Activated CD4-positive, alpha-beta memory T cell treated with anti-CD3 and anti-CD28 coated beads for 36 hours (primary cell): ENCODE measurements at places on chromosomes 4 and X.

DNA sequence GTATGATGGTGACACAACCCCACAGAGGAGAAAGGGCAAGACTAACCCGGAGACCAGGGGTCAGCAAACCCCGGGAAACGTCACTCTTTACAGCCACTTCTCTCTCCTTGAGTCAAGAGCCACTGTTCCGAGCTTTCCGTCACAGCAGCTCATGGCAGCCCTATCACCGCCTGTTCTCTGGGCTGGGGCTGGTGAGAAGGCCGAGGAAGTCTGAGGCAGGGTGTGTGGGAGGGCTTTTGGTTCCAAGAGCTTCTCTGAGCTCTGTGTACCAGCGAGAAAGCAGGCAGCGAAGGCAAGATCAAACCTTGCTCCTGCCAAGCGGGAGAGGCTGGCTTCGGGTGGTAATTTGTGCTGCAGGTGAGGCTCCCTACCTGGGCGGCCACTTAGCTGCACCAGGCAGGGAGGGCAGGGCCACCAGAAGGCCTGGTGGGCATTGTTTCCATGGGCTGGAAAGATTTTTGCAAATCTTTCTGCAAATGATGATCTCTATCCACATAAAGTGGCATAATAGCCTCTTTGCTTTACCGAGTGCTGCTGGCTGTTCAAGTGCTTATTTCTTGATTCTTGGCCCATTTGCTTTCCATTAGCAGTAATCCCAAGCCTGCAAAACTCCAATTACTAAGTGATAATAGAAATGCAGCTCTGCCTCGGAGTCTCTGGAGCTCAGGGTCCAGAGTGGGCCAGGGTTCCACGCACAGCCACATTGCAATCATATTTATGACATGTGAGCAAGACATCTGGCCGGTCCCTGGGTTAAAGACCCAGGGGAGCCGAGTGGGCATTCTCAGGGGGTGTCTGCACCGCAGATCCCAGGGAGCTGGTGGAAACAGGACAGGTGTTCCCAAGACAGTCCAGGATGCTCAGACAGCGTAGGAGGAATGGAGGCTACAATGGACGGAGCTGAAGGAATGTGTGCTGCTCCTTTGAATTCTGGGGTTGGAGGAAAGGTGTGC, 41.5 kb downstream of the DCTD start:
- DNase-seq, result no peak
- H3K27me3 ChIP-seq, result no peaks in the 10 kb centered on the region
- no peak overlapping the region for H3K27ac ChIP-seq
- H3K4me1 ChIP-seq, result no peaks in the 10 kb centered on the region

DNA sequence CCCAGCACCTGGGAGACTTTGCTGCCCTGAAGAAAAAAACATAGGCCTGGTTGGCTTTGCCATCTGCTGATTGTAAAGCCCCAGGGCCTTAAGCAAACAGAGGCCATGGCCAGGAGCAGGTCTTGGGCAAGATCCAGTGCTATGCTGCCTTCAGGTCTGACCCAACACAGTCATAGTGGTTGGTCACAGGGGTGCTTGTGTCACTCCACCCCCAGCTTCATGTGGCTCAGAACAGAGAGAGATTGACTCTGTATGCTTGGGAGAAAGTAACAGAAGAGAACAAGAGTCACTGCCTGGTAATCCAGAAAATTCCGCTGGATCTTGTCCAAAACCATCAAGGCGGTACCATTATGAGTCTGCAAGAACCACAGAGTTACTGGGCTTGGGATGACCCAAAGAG, 24.4 kb upstream of the SMARCA5 start:
- H3K4me1 ChIP-seq, result no peaks in the 10 kb centered on the region
- no peak overlapping the region for H3K4me3 ChIP-seq
- peaks cover 13% of the 10 kb centered on the region for H3K27me3 ChIP-seq
- DNase-seq, result no peak

DNA sequence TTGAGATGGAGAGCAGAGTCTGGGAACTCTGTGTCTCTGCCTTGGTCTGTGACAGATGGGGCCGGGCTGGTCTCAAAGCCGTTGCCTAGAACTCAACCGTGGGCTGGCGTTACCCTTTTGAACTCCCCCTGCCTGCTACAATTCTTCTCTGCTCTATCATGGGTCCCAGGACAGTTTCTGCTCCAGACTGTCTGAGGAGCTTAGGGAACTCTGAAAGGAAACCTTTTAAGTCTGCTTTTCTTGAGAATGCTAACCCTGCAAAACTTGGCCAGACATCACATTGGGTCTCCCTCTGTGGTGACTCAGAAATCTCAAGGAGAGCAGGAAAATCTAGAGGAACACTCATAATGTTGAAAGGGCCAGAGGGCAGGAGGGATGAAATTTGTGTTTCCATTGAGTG, 240.6 kb downstream of the CBR4 start:
- H3K4me1 ChIP-seq, result no peaks in the 10 kb centered on the region
- H3K36me3 ChIP-seq, result no peaks in the 10 kb centered on the region
- H3K4me3 ChIP-seq, result no peak overlapping the region

DNA sequence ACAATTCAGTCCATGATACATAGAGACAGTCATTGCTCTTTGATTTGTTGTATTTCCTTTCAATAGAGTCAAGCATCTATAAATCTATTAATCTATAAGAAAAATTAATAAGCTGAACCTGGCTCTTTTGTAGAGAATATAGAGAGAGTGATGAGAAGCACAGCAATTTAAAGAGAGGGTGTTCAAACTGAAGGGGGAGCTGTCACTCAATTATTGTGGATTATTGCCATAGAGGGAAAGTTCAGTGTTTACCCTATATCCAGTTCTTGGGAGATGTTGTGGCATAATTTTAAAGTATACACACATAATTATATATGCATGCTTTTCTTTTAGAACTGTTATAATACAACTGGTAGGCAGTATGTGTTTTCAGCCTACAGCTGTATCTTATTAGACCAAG, 1469.0 kb upstream of the PABPC4L start:
- no peaks in the 10 kb centered on the region for H3K36me3 ChIP-seq
- H3K4me3 ChIP-seq, result no peak overlapping the region
- H3K27me3 ChIP-seq, result no peaks in the 10 kb centered on the region
- H3K4me1 ChIP-seq, result no peaks in the 10 kb centered on the region

GRCh38 chr4:70705183-70706043, 16.4 kb upstream of the RUFY3 start:
- peak; percentile 80 for DNase-seq
- H3K4me1 ChIP-seq, result peaks cover 29% of the 10 kb centered on the region
- peak overlapping the region; percentile 80 for H3K27ac ChIP-seq
- no peaks in the 10 kb centered on the region for H3K36me3 ChIP-seq

- DNase-seq, result no peak
These were observed 109.9 kb upstream of the FAM47C start for GRCh38 chrX:36898301-36898700.

DNA sequence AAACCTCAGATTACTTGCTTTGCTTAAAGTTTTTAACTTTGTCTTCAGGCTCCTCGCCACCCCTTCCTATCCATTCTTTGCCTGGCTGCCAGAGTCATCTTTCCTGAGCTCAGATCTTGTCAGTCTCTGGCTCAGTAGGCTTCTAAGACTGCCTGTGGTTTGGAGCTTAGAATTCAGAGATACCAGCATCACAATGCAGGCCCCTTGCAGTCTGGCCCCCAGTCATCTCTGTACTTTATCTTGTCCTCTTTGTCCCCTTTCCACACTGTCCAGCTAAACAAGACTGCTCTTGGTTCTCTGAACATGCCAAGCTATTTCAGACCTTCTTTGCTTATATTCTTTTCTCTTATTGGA, 3.0 kb downstream of the KIAA0232 start:
- DNase-seq, result no peak
- no peak overlapping the region for H3K27ac ChIP-seq
- H3K4me1 ChIP-seq, result peaks cover 54% of the 10 kb centered on the region
- peak overlapping the region; percentile 0 for H3K4me3 ChIP-seq
- H3K27me3 ChIP-seq, result no peaks in the 10 kb centered on the region

DNA sequence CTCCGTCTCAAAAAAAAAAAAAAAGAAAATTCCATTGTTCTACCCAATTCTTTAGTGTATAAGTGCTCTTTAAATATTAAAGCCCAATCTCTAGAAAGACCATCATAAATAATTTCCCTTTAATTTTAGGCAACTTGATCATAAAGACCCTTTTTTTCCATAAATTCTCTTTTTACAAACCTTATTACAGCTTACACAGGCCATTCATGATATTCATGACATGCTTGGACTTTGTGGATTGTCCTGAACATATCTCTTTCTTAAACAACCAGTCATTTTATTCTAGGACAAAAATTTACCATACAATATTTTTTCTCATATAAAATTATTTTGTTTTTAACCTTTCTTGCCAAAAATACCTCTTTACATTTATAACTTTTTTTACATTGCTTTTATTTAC, 30.5 kb downstream of the TLR8 start:
- no peak for DNase-seq
- H3K27ac ChIP-seq, result no peak overlapping the region
- no peaks in the 10 kb centered on the region for H3K36me3 ChIP-seq
- H3K27me3 ChIP-seq, result no peaks in the 10 kb centered on the region

DNA sequence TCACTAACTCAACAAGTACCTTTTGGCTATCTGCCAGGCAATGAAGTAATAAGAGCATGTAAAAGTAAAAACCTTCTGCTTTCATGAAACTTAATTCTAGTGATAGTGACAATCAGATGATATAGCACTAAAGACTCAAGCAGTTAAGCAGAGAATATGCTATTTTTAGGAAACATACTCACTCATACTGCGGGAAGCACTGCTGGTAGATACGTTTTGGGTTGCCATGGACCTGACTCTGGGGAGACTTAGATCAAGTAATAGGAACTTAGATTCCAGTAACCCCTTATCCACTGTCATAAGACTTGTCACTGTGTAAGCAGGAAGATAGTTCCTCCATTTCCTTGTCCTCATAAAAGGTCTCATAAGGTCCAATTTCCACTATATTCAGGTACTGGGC, 386.3 kb downstream of the DMD start:
- no peak overlapping the region for H3K4me3 ChIP-seq
- no peak overlapping the region for H3K27ac ChIP-seq
- DNase-seq, result no peak

- no peaks in the 10 kb centered on the region for H3K36me3 ChIP-seq
- H3K4me1 ChIP-seq, result peaks cover 2% of the 10 kb centered on the region
- peaks cover 47% of the 10 kb centered on the region for H3K27me3 ChIP-seq
- no peak overlapping the region for H3K4me3 ChIP-seq
These were observed 48.3 kb downstream of the ENPP6 start for GRCh38 chr4:184169225-184169867.

GRCh38 chr4:157242871-157243270, 22.3 kb downstream of the GRIA2 start:
- no peak overlapping the region for H3K27ac ChIP-seq
- no peaks in the 10 kb centered on the region for H3K4me1 ChIP-seq
- no peak for DNase-seq

DNA sequence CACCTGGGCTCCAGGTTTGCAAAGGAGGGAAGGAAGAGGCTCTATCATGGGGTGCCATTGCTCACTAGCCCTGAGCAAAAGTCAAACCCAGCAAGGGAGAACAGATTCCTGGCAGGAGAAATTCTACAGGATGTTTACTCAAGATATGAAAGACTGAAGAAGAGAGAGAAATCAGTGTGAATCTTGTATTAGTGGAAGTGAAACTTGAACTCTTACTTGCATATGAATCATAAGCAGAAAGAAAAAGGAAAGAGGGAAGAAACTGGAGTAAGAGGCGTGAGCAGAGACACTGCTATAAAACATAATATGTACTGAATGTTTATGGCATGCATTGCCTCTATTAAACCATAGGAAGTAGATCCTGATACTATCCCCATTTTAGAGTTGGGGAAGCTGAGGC, 60.9 kb downstream of the C4orf46 start:
- no peak overlapping the region for H3K27ac ChIP-seq
- H3K4me3 ChIP-seq, result no peak overlapping the region
- H3K4me1 ChIP-seq, result peaks cover 5% of the 10 kb centered on the region
- H3K36me3 ChIP-seq, result no peaks in the 10 kb centered on the region
- H3K27me3 ChIP-seq, result peaks cover 10% of the 10 kb centered on the region

GRCh38 chr4:13298655-13299054, 185.5 kb downstream of the RAB28 start:
- no peak overlapping the region for H3K4me3 ChIP-seq
- peaks cover 25% of the 10 kb centered on the region for H3K36me3 ChIP-seq
- H3K27ac ChIP-seq, result no peak overlapping the region
- H3K4me1 ChIP-seq, result no peaks in the 10 kb centered on the region
- no peak for DNase-seq

DNA sequence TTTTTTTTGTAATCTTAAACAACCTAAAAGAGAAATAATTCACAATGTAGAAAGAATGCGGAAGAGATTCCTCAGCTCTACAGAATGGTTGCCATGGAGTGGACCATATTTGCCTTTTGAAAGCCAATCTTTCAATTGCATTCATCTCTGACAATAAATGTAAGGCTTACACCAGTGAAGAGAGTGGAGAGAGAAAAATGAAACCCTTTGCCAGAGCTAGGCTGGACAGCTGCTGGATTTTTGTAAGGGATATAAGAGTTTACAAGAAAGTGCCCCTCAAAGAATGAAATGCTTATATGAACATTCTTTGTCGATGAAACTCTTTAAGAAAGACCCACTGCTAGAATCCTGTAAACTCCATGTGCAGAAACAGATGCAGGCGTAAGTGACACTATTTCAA, 66.0 kb upstream of the FAT1 start:
- no peaks in the 10 kb centered on the region for H3K4me1 ChIP-seq
- no peak overlapping the region for H3K27ac ChIP-seq
- H3K36me3 ChIP-seq, result no peaks in the 10 kb centered on the region
- no peak for DNase-seq
- H3K4me3 ChIP-seq, result no peak overlapping the region
- H3K27me3 ChIP-seq, result no peaks in the 10 kb centered on the region

DNA sequence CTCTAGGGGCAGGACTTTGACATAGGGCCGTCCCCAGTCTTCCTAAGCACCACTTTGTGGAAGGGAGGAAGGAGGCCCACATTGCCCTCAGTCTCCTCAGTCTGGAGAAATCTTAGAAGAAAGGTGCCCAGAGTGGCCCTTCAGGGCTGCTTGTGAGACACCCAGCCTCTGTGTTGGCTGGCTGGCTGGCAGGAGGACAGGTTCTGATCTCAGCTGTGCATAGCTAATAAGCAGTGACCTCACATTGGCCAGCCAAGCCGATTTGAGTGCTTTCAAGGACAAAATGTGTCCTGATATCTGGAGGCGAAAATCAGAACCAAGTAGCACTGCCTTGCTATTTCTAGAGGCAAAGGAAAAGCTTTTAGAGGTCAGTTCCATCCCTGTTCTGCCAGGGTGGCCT, 211.5 kb downstream of the BCOR start:
- H3K4me1 ChIP-seq, result peaks cover 28% of the 10 kb centered on the region
- DNase-seq, result no peak
- H3K27me3 ChIP-seq, result no peaks in the 10 kb centered on the region
- H3K27ac ChIP-seq, result no peak overlapping the region
- H3K4me3 ChIP-seq, result no peak overlapping the region

- DNase-seq, result no peak
- H3K4me1 ChIP-seq, result peaks cover 59% of the 10 kb centered on the region
- H3K4me3 ChIP-seq, result no peak overlapping the region
- no peak overlapping the region for H3K27ac ChIP-seq
- H3K27me3 ChIP-seq, result no peaks in the 10 kb centered on the region
These were observed 9.8 kb downstream of the TSPAN5 start for GRCh38 chr4:98648602-98649001.

GRCh38 chr4:136731025-136731424, 801.3 kb downstream of the PCDH18 start:
- H3K27ac ChIP-seq, result no peak overlapping the region
- no peak for DNase-seq
- H3K4me1 ChIP-seq, result no peaks in the 10 kb centered on the region
- no peak overlapping the region for H3K4me3 ChIP-seq
- H3K27me3 ChIP-seq, result no peaks in the 10 kb centered on the region
